ENCODE measurements at places on chromosomes 7 and 10.

- no peak for DNase-seq
Observed at GRCh38 chr7:76089865-76090475, 42.1 kb downstream of the MDH2 start.

GRCh38 chr7:25731068-25731845 is 420.7 kb upstream of the NFE2L3 start:
- no peak for DNase-seq

GRCh38 chr7:16646472-16647072 is 591 bp downstream of the BZW2 start:
- no peak for DNase-seq

- no peak for DNase-seq
Observed at GRCh38 chr10:100623521-100624230, 87.9 kb downstream of the HIF1AN start.

- no peak for DNase-seq
Observed at GRCh38 chr7:124088590-124088989, 55.7 kb upstream of the TMEM229A start.

- DNase-seq, result no peak
Observed at GRCh38 chr7:155483868-155484325, 26.0 kb downstream of the EN2 start.

DNA sequence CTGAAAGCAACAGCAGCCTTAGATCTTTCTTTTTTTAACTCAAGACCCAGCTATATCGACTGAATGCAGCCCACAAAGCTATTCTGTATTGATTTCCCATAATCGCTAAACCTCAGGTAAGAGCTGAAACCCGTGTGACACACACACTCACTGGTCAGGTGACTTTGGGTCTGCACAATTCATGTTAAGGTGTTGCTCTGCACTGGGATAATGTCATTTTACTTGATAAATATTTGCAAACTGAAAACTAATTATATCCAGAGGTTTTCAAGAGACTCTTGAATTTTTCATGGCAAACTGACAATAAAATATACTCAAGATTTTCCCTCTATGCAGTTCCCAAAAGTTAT is 33.1 kb downstream of the SCRN1 start:
- DNase-seq, result no peak

DNA sequence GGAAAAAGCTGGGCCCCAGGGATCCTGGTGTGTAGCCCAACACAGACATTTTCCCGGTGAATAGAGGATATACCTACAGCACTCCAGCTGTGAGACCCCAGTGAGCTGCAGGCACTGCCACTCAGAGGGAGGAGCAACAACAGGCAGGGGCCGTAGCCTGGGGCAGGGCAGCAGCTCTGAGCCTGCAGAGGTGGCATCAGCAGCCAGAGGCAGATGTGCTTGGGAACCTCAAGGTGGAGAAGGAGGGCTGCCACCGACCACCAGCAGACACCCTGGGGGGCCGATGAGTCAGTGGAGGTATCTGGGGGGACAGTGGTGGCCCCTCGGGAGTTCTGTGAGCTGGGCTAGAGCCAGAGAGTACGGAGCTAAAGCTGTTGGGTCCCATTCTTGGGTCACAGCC is 110.2 kb upstream of the GDF10 start:
- no peak for DNase-seq

GRCh38 chr10:90983914-90984549 is 63.1 kb upstream of the ANKRD1 start:
- DNase-seq, result no peak

DNA sequence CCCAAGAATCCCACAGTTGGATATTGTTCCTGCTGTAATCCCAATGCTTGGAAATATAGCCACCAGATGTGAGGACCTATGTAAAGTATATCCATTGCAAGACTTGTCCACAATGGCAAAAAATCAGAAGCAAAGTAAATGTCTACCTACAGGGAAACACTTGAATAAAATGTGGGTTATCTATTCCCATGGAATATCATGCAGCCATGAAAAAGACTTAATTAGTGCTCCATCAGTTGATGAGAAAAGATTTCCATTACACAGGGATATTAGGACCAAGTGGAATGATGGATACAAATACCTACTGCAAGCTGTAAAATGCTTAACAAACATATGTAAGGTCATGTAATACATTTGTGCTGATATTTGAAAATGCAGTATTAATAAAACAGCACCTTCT is 131.2 kb downstream of the BTAF1 start:
- no peak for DNase-seq

DNA sequence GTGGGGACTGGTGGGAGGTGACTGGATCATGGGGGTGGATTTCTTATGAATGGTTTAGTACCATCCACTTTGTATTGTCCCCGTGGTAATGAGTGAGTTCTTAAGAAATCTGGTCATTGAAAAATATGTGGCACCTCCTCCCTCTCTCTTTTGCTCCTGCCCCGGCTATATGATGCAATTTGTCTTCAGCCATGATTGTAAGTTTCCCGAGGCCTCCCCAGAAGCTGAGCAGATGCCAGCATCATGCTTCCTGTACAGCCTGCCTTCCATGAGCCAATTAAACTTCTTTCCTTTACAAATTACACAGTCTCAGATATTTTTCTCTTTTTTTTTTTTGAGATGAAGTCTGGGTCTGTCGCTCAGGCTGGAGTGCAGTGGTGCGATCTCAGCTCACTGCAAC is 2.6 kb upstream of the KDM7A start:
- DNase-seq, result no peak

- DNase-seq, result peak; percentile 59
Observed at GRCh38 chr10:32056136-32057035, at the start of gene KIF5B. KIF5B (minus strand) TSS chr10:32056425; CDS start chr10:32055973, 452 bp downstream.

DNA sequence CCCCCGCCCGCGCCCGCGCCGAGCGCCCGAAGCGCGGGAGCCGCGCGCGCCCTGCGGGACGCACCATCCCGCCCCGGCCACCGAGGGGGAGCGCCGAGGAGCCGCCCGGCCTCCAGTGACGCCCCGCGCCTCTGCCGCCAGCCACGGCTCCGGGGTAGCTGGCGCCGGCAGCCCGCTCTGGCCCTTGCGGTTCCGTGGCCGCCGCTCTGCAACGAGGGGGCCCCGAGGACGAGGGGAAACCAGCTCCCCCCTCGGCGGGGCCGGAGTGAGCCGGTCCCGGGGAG is at the start of gene PAXIP1:
Gene PAXIP1, minus strand, starts transcription at position 33 of the 284 bp plus-strand sequence. CDS start 195 bp downstream, outside the sequence.
- no peak for DNase-seq

GRCh38 chr7:117876761-117877160 is 3.5 kb upstream of the CTTNBP2 start:
- DNase-seq, result no peak

GRCh38 chr7:14124716-14125115 is 135.2 kb upstream of the ETV1 start:
- no peak for DNase-seq

DNA sequence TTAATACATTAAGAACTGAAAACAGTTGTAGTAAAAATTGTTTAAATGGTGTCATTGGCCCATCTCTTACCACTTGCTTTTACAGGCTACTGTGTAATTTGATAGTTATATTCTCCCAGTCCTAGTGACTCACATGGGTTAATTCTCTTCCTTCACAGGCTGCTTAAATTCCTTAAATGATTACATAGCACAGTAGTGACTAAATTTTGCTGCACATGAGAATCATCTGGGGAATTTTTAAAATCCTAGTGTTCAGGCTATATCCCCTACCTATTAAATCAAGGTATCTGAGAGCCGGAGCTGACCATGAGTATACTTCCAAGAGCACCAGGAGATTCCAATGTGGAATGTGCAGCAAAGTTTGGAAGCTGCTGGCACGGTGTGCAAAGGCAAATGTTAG is 45.3 kb upstream of the ZNF800 start:
- DNase-seq, result peak; percentile 58

GRCh38 chr7:55962014-55962413 is 2.4 kb upstream of the NIPSNAP2 start:
- DNase-seq, result no peak

DNA sequence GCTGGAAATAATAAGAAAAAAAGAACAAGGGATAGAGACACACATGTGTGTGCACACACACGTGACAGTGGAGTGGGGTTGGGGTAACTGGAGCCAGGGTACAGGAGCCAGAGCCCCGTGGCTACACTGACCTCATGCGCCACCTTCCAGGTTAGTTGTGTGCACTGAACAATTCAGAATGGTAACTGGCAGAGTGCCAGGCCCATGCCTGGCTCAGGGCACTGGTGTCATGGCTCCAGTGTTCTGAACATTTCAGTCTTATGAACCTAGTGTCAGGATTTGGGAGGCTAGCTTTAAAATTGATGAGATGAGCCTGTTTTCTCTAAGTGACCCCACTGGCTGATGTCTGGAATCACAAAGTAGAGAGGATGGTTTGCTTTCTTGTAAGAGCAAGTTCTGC is 269.6 kb downstream of the SORCS3 start:
- no peak for DNase-seq

- DNase-seq, result no peak
Observed at GRCh38 chr10:13165177-13165576, 3.8 kb downstream of the MCM10 start.

DNA sequence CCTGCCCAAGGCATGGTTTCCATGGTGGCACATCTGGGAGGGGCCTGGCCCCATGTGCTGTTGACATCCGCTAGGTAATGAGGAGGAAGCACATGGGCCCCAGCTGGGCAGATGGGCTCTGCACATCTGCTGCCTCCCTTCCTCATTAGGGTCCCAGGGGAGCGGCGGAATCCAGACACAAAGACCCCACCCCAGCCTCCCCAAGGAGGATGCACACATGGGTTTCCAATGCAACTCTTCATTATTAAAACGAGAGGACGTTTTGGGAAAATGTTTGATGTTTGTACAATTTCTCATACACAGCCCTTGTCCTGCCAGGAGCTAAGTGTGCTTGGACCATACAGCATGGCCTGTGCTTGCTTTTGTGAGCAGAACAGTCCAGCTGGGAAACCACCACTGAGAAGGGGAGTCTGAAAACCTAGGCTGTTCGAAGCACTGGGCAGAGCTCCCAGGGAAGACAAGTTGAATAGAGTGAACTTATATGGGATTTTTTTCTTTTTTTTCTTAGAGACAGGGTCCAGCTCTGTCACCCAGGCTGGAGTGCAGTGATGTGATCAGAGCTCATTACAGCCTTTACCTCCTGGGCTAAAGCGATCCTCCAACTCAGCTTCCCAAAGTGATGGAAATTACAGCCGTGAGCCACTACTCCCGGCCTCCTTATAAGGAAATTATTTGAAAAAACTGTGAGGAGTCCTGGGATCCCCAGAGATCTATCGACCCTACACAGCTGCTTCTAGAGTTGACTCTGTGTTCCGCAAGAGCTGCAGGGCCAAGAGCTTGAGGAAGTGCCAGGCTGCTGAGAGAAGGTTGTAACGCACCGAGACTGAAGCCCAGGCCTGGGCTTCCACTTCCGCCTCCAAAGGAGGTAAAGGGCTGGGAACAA is 23.4 kb downstream of the FAM107B start:
- DNase-seq, result no peak

DNA sequence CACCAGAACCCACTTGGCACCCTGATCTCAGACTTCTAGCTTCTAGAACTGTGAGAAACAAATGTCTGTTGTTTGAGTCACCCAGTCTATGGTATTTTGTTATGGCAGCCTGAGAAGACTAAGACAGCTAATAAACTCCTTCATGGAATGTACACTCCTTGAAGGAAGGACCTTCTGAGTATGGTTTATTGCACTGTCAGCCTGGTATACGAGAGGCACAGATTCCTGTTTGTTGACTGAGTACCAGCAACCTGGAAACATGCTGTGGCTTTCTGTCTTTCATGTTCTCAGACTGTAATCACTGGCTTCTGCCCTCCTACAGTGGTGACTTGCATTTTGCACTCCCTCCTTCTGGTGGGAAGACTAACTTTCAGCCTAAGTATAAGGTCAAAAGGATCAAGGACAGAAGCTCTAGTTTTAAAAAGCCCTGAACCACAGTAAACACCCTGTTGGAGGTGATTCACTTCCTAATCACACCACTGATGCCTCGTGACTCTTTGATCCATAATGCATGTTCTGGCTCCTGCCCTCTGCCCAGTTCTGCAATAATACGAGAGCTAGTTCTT is 319.0 kb upstream of the NPSR1 start:
- no peak for DNase-seq

All from AG04450 (cell line).